ENCODE measurements at places on chromosomes 2 and 18.

DNA sequence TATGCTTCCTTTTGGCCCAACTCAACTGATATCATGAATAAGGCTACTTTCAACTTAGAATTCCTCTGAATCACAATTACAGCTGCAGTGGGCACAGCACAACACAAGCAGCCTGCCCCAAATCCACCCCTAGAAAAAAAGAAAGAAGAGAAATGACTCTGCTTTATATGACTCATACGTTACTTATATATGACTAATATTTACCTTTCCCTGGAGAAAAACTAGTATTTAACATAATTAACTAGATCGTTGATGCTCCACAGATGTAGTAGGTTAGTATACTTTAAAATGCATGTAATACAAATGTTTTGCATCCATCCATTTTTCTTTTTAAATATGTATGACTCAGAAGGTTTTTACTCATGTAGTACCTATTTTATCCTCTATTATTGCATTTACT, 133.3 kb upstream of the UNC80 start:
- no peak for DNase-seq

GRCh38 chr18:39846265-39846664, 2108.8 kb upstream of the PIK3C3 start:
- no peak for DNase-seq

DNA sequence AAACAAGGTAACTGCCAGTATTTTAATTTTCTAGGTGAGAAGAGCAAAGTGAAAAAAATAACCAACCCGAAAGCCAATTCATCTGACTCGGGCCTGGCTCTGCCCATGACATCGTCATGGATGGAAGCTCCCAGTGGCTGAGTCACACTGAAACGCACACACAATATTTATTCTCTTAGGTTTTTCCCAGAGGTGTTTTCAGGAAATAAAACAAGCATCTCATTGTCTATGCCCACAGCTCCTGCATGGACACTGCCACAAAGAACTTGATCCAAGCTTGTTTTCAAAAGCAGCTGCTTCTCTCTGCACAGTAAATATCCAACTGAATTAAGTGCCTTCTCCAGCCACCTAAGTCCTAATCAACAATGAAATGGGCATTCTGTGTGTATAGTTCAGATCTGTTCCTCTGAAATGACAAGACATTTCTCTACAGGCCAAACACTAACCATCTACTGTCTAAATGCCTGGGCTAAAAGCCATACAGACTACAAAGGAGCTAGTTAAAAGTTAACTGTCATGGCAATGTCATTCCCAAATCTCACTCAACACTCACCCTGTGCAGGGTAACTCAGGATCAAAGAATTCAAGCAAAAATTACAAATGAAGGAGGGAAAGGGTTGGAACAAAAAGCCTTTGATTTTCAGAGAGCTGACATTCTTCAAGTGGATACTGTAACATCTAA, 62.9 kb downstream of the RPL31 start:
- DNase-seq: no peak

- DNase-seq: no peak
Observed at GRCh38 chr2:143312441-143312840, 183.2 kb downstream of the ARHGAP15 start.

DNA sequence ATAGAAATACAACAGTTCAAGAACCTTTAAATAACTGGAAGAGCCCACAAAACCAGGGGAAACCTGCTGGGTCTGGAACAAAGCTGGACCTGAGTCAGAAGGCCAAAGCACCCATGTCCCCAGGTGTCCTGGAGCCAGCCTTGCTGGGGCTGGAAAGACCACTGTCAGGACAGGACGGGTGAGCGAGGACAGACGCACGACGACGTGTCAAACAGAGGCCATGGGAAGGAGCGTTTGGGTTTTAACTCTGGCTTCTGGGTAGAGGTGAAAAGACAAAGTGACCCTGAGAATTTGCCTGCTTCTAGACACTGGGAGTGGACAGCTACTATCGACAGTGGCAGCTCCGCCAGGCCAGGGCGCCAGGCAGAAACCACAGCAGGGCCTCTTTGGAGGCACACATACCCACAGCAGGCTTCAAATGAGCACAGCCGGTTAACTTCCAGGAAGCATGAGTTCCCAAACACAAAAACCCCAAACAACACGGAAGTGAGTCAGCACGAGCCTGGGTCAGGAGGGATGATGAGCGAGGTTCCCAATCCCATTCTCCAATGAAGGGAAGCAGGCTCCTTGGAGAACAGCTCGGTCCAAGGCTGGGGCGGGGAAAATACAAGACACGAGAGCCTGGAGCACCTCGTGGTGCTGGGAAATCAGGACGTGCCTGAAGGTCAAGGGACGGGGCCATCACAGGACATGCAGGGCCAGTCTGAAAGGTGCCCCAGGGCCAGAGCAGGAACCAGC, 208.0 kb downstream of the TWIST2 start:
- no peak for DNase-seq

DNA sequence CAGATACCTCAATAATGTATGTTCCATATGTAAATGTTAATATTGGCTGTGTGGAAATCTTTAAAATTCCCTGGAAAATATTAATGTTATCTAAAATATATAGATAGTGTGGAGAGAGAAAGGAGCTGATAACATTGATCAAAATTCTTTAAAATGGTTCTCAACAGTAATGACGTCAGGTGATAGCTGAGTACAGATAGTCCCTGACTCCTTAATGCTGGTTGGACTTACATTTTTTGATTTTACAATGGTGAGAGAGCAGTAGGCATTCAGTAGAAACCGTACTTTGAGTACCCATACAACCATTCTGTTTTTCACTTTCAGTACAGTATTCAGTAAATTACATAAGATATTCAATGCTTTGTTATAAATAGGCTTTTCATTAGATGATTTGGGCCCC, 146.6 kb downstream of the GALNT3 start:
- DNase-seq: no peak

- no peak for DNase-seq
Observed at GRCh38 chr2:226995625-226996041, 159.8 kb downstream of the RHBDD1 start.

- no peak for DNase-seq
Observed at GRCh38 chr18:11872479-11873136, 21.4 kb downstream of the CHMP1B start.

DNA sequence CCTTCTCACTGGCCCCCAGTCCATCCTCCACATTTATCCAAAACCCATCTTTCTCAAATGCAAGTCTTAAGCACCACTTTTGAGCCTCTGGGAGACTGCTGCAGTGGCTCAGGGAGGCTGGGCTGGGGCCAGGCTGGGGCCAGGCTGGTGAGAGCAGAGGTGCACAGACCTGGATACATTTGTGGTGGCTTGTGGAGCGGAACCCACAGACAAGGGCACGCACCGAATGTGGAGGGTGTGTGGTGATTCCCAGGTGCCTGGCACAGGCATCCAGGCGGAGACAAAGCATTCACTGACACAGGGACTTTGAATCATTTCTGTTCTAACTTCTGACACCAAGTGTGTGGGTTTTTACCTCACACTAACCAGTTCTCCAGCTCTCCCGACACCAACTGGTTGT, 42.2 kb upstream of the MGAT4A start:
- no peak for DNase-seq

All from activated CD4-positive, alpha-beta T cell treated with anti-CD3 and anti-CD28 coated beads for 1 hour (primary cell).